ENCODE measurements at places on chromosomes 7 and 10.

- DNase-seq, result no peak
Measured at GRCh38 chr10:93077860-93078337, 4.2 kb downstream of the CYP26A1 start.

DNA sequence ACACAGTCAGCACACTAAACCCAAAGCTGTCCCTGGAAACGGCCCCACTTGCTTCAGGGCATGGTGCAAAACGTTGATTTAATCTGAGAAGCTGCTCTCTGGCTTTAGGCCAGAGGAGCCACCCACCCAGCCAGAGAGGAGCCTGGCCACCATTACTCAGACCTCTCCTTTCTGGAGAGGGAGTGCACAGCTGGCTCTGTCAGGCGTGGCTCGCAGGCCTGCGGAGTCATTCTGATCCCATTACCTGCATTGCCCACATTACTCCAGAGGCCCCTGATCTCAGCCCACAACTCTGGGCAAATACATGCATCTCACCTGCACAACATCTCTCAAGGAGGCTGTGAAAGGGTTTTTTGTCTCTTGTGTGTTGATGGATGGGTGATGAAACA lies 370.0 kb upstream of the IGFBP3 start:
- DNase-seq, result no peak

DNA sequence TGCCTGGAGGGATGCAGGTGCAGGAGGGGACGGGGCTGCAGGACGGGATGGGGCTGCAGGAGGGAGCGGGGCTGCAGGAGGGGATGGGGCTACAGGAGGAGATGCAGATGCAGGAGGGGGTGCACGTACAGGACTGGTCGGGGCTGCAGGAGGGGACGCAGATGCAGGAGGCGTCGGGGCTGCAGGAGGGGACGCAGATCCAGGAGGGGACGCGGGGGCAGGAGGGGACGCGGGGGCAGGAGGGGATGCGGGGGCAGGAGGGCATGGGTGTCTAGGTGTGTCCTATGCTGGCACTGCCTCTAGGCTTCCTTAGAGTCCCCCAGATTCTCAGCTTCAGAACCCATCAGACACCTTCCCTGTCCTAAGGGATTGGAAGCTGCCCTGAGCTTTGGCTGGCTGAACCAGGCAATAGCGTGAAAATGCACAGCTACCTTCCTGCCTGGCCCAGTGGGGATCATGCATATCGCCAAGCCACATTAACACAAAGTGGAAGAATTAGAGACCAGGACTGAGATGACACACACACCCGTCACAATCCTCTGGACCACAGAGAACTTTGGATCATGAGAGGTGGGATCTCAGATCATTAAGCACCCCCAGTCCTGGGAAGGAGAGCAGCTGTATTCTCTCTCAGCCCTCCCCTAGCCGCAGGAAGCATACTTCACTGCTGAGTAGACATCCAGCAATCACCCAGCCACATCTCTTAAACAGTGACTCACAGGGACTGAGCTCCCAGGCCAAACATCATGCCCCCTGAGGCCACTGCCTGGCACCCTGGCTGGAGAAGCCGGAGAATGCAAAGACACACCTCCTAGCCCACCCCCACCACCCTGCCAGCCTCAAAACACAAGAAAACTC lies 67.3 kb downstream of the VWA2 start:
- DNase-seq, result no peak

- no peak for DNase-seq
Measured at GRCh38 chr10:9823268-9823930, 1194.3 kb upstream of the CELF2 start.

GRCh38 chr7:85823396-85824080 lies 636.7 kb upstream of the SEMA3D start:
- no peak for DNase-seq

- no peak for DNase-seq
Measured at GRCh38 chr10:122054048-122055025, 65.4 kb downstream of the TACC2 start.

- DNase-seq, result no peak
Measured at GRCh38 chr10:52387744-52388143, 73.7 kb downstream of the DKK1 start.

Data from CD4-positive, alpha-beta T cell treated with Interleukin-4 for 4 hours (primary cell).